Head of caudate nucleus (tissue), 42 donors: ENCODE measurements at places on chromosomes 7 and 10.

- DNase-seq, result no peak
These were observed 99.4 kb downstream of the TPST1 start for GRCh38 chr7:66304536-66304935.

- DNase-seq, result no peak
These were observed 70.9 kb upstream of the INHBA start for GRCh38 chr7:41773756-41774155.

DNA sequence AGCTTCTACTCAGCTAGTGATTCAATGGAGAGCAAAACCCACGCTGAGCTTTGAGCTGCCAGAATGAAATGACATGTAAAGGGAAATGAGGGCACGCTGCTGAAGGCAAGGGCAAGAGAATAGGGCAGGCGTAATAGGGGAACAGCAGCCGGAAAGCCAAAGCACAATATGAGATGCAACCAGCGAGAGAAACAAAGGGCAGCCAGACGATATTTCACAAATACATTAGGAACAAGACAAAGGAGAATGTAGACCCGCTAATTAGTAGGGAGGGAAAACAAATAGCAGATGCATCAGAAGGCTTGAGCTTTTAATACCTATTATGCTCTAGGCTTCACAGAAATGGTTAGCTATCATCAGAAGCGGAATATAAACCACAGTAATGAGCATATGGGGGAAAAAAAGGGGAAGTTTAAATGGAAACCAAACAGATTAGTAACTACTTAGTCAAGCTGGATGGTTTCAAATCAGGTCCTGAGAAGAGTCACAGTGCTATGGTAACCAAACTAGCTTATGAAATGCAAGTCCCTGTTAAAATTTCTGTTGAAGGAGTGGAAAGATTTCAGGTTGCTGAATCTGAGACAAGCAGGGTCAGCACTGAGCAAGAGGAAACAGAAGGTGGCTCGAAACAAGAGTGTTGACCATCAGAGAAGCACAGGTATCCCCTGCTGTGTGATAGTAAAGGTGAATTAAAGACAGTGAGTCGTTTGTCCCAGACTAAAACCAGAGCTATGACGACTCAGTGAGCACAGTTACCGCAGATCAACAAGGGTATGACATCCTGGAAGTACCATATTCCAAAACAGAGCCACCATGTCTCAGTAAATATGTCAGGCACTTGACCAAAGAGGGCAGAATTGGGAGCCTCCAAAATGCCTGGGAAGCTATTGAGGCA, 496.9 kb upstream of the CELF2 start:
- DNase-seq, result peak; percentile 41

- DNase-seq, result no peak
These were observed 609.4 kb upstream of the C7orf33 start for GRCh38 chr7:147980826-147981813.

DNA sequence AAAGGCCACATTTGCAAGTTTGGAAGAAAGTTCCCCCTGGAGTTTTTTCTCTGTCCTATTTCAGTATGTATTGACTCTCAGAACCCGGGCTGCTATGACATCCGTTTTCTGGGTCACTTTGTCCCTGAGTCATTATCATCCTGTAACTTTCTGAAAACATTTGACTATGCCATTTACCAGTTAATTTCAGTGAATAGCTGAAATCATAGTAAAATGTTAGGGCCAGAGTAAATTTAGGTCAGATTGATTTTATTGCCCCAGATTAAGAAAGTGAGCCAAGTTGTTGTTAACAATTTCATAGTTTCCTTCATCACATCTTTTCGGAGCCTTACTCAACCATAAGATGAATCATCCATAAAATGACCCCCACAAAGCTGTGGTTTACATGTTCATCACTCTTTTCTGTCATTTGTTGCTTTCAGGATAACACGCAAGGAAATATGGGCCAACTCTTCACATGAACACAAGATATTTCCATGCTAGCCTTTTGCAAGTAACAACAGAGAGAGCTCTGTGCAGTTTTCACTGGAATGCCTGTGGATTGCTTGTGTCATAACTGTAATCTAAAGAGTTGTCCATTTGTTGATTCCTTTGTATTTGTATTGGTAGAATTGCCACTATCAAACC, 3.9 kb upstream of the MACC1 start:
- DNase-seq, result no peak

DNA sequence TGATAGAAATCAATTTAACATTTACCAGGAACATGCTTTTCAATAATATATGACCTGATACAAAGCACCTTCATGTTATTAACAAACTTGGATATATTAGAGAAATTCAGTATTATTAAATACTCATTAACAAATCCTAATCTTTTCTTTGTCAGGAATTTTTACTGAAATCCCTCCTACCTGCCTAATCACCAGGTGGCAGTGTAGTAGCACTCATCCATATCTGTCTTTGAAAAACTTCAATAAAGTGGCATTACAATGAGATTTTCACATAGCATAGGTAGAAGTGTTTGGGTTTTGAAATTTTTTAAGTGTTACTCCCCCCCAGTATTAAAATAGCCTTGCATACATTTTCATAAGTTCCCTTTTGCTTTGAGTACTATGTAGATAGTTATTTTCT, 1246.6 kb upstream of the LRRN3 start:
- peak; percentile 18 for DNase-seq

DNA sequence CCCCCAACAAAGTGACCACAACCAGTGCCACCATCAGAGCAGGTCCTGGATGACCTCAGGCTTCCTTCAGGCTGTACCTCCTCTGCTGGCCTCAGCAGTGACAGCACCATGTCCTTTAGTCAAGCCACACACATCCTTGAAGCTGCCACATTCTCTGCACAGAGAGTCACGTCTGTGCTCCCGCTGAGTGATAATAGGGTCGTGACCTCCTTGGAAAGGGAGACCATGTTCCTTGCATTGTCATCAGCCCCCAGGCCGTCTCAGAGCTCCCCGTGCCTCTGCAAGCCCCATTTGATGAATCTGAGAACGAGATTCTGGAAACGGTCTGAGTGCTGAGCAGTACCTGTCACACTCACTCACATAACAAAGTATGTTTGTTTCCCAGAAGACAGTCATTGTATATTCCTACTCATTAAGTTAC, 106.5 kb upstream of the PRR15 start:
- no peak for DNase-seq

- DNase-seq, result no peak
These were observed 407.2 kb upstream of the SHH start for GRCh38 chr7:156219307-156220077.

DNA sequence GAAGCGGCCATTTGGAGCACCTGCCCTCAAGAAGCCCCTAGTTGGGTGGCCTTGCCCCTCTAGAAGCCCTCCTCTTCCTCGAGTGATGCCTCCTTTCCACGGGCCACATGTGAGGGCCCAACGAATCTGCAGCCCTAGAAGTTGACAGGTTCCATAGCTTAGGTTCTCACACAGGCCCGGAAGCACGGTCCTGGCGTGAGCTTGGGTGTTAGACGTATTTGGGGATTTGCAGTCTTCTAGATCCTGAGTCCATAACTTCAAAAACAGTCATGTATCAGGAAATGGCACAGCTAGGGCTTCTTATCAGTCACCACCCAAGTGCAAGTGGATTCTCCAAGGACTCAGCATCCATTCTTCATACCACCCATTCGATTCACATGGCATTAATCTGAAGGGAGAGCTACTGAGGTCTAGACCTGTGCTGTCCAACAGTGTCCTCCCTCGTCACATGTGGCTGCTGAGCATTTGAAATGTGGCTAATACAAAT, 477 bp upstream of the FBXW4 start:
- DNase-seq, result no peak

DNA sequence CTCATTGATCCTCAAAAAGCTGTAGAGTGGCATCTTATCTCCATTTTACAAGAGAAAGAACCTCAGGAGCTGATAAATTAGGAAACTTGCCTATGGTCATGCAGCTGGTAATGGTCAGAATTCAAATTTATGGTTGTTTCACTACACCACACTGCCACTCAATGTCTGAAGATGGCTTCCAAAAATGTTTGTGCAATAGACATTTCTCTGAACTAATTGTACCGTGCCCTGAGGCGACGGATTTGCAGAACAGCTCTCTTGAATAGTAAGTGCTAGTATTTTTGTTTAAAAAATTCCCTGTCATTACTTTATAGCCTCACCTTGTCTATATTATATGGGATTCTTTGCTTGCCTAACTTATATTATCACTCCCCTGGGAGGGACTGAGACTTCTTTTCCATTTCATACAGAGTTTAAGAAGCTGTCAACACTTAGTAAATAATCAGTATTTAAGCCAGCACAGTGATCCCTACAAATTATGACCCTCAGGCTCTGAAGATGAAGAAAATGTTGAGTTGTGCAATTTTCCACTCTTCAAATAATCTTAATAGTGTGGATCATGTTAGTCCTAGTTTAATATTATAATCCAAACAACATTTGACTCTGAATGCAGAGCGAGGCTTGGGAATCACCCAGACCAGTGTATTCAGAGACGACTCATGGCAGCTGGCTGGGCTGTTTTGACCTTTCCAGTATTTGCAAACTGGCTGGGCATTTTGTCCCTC, 346.6 kb downstream of the PTEN start:
- no peak for DNase-seq

DNA sequence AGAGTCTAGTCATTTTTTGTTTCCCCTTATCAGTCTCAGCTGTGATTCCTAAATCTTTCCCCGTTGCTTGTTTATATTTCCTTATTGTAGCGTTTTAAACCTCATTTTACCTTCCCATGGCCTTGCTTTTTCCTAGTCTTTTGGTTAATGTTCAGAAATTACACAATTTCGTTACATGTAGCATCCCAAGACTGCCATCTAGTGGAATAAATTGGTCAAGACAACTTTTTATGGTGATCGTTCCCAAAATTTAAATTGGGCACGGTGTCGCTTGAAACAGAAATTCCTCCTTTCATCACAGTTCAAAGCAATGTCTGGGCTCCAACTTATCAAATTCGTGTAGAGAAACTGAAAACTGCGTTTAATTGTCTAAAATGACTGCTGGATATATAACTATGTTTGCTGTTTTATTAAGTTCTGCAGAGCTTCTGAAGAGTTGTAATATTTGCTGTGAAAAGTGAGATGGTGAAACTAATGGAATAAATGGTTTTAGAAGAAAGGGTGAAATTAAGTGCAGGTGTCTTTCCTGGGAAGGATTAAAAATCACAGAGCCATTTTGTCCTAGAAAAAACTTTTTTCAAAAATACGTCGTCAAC, 370.2 kb downstream of the PHF14 start:
- DNase-seq, result no peak

GRCh38 chr10:3774814-3775695, 10.0 kb downstream of the KLF6 start:
- peak; percentile 28 for DNase-seq

DNA sequence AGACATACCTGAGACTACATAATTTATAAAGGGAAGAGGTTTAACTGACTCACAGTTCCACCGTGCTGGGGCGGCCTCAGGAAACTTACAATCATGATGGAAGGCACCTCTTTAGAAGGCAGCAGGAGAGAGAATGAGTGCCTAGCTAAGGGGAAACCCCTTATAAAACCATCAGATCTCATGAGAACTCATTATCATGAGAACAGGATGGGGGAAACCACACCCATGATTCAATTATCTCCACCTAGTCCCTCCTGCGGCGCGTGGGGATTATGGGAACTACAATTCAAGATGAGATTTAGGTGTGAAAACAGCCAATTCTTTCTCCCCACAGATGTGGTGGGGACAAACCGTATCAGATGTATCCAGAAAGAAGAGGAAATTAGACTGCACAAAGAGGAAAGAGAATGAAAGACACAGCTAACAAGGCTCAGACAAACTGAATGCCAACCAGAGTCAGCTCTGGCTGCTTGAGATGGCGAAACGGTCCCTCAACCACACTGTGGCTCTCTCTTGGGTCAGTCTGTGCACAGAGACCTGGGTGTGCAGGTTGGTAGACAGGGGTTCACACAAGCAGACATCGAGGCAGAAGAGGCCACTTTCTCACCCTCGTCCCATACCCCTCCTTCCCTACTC, 375.6 kb downstream of the SFMBT2 start:
- DNase-seq, result no peak

GRCh38 chr7:157743781-157744525, 407.1 kb downstream of the DNAJB6 start:
- DNase-seq, result no peak

GRCh38 chr10:89837165-89838043, 136.0 kb downstream of the KIF20B start:
- DNase-seq, result no peak

DNA sequence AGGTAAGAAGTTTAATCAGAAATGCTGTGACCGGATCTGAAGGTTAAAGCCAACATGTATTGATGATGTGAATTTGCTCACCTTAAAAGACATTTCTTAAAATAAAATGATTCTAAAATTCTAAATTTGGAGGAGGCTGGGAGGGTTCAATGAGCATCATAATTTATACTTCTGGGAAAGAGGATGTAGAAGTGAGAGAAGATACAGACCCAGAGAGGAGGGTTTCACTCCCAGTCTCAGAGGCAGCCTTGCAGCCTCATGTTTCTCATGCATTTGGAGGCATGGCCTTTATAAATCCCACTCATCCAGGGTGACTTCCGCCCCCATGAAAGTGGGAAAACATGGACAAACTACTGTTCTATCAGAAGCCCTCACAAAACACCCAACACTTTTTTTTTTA, 305.6 kb upstream of the PITRM1 start:
- no peak for DNase-seq

DNA sequence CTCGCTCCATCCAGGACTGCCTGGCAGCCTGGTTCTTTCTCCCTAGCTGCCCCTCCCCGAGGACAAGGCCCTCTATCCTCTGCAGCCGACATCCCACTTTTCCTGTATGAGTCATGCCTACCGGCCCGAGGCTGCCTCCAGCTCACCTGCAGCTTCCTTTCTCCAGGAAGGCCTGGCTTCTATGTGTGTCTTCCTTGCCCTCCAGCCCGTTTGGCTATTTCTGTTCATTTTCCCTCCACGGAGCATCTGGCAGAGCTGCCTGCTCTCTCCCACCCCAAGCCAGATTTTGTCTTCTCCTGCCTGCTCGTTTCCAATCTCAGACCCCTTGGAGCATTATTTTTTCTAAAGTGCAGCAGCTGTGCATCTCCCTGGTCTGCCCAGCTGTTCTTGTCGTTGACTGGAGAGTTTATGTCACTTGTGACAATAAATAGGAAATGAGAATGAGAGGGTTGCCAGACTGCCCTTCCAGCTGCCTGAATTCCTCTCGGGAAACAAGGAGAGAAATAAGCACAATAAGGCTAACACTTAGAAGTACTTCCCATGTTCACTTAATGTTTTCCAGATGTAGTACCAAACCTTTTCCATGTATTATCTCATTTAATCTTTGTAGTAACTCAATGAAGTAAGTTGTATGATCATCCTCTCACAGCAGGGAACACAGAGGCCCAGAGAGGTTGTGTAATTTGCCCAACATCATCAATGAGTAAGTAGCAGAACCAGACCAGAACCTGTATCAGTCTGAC, 19.7 kb downstream of the UBTD1 start:
- DNase-seq, result no peak

GRCh38 chr7:129676017-129676897, 64.7 kb downstream of the NRF1 start:
- DNase-seq, result no peak
